Left ventricle myocardium superior (tissue), 1 donor: ENCODE measurements at places on chromosomes 1 and 21.

DNA sequence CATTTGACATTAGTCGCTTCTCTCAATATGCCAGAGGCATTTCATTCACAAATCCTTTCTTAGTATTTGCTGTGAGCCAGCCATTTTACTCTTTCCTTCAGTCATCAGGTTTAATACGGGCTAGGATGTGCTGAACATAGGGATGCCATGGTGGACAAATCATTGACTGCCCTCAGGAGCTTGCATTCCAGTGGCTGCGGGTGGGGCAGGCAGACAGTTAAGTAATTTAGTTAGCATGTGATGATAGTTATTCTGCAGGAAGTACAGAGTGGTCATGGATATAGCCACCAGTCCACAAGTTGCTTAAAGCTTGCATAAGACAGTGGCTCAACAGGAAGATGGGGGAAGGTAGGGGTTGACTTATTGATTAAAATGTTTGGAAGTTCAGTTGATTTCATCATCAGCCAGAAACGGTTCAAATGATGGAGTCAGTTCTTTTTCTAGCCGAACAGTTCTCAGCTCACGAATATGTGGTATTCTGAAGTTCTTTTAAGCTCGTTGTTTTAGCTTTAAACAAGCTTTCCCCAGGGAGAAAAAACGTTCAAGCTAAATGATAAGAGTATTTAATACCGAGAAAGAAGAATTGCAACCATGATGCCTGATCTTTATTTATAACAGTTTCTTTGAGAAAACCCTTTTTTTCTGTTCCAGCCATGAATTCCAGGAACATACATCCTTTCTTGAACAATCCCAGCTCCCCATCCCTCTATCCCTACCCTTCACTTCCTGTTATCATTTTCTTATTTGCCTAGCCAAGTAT is 1.4 kb downstream of the SLC22A15 start:
- DNase-seq: no peak

- DNase-seq: no peak
These were observed 15.0 kb upstream of the SARS1 start for GRCh38 chr1:109198745-109199144.

DNA sequence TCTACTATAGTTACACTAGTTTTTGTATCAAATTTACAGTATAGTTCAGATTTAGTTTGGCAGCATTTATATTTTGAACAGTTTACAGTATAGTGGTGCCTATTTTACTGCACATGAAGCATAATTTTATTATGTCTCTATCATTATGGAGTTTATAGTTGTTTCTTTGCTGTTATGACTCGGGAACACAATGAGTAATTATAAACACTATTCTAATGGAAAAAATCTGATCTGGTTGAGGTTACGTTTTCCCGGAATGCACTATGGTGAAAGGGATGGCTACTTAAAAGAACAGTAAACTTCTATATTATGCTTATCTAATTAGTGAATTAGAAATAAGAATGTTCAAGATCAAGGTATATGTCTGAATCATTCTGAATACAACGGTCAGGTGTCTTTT is 10.6 kb downstream of the LCA5L start:
- no peak for DNase-seq

DNA sequence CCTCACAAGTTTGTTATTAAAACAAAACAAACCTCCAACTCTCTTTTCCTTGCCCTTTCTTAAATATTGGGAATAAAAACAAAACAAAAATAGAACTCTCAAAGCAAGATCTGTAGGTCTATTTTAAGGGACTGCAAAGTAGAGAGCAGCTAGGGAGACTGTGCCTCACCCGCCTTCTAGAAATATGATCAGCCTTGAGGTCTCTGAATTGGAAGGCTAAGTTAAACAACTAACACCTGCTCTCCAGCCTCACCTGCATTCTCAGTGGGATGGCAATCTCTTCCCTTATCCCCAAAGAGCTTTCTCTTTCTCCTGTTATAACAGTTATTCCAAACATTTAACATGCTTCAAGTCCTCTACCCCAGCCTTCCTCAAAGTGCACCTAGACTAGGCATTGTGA is 75.5 kb upstream of the TNR start:
- DNase-seq: no peak

GRCh38 chr1:118990513-118991152 is 2.5 kb upstream of the TBX15 start:
- no peak for DNase-seq

DNA sequence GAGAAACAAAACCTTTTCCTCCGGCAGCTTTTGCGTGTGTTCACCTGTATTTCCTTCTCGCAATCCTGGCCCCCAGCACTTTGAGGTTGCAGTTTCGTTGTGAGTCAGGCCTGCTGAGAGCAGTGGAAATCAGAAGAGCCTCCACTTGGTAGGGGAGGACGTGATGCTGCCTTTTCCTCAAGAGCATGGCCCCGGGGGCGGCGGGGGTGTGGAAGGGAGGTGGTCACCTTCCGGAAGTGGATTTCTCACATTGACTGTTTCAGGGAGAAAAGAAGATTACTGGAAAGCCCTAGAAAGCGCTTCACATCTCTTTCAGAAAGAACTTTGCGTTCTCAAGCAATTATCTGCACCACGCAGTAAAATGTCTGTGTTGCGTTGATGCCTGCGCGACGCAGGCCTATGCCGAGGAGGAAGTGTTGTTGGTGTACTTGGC is 12.2 kb upstream of the IL10 start:
- no peak for DNase-seq

DNA sequence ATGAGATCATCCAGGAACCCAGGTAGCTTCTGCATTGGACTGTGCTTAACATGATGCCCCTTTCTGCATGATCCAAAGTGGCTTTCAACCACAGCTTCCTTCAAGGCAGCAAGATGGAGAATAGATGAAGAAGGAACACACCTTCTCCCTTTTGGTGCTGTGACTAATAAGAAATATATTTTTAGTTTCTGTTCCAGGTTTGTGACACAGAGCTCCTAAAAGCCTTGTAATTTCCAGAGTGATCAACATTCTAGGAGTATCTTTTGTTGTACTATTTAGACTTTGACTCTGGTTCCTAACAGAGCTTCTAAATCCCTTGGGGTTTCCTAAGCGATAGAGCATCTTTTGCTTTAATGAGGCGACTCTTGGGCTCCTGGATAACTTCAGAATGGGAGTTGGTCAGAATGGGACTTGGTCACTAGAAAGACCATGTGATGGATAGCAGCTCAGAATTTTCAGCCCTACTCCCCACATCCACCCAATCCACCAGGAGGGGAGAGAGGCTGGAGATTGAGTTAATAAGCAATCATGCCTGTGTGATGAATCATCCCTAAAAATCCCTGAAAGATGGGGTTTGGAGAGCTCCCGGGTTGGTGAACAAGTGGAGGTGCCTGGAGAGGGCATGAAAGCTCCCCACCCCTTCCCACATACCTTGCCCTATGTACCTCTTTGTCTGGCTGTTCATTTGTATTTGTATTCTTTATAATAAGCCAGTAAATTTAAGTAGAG is 134.8 kb downstream of the FGGY start:
- DNase-seq: no peak

DNA sequence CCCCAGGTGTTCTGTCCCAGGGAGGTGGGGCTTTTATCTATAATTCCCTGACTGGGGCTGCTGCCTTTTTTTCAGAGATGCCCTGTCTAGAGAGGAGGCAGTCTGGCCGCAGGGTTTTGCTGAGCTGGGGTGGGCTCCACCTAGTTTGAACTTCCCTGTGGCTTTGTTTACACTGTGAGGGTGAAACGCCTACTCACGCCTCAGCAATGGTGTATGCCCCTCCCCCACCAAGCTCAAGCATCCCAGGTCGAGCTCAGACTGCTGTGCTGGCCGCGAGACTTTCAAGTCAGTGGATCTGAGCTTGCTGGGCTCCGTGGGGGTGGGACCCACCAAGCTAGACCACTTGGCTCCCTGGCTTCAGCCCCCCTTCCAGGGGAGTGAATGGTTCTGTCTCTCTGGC is 124.3 kb downstream of the CENPF start:
- no peak for DNase-seq

DNA sequence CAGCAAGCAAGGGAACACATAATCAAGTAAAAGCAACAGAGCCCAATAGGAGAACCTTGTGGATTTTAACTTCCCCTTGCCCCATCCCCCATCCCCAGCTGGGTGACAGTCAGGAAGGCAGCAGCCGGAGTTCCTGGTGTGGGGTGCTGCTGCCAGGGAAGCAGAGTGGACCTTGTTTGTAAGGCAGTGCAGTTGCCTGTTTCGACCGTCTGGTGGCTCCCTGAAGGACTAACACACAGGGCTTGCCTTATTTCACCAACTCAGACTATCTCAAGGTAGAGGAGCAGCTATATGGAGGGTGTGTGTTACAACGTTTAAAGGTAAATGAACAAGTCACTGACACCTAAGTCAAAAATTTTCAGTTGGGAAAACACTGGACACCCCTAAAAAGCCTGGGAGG is 6.6 kb downstream of the KRTAP10-8 start:
- peak; percentile 57 for DNase-seq

- DNase-seq: no peak
These were observed 209.2 kb downstream of the KCTD3 start for GRCh38 chr1:215776336-215776735.

DNA sequence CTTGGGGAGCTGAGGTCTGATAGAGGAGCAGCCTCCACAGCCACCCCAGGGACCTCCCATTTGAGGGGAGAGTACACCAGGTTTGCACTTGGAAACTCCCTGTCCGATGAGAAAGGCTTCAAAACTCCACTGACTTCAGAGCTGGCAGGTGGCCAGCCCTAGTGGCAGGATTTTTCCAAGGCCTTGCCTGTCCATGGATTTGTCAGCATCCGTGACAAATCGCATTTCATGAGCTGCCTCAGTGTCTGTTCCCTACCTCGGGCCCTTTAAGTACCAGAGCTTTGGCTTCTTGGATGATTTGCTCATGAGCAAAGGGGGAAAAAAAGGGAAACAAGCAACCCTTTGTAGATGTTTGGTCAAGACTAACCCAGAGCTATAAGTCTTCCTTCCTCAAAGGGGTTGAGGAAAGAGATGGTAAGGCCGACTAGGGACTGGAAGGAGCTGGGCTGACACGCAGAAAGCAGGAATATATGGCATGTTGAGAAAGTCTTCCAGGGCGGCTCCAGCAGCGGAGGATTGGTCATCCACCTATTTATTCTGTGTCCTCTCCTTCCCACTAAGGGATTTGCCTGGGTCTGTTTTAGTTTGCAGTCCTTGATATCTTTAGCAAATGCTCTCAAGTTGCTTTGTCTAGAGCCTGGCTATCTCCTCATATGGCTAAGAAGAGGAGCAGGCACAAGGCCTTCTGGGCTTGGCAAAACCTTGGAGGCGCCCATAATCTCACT is 2.7 kb upstream of the HSPG2 start:
- peak; percentile 93 for DNase-seq

DNA sequence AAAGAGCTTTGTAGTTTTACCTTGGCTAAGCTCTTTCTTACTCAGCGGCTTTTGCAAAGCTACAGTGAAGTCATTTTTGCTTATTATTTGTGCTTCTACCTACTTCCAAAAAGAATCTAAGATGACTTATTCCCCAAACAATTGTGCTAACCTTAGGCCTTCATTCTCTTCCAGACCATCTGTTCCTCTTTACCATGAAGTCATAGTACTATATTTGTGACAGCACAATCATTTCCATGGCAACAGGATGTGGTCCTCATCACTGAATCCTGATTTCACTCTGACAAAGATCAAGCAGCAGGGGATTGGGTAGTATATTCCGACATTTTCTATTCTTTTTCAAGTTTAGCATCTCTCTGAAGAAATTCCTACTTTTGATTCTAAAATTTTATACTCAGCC is 24.8 kb upstream of the NMNAT2 start:
- no peak for DNase-seq

DNA sequence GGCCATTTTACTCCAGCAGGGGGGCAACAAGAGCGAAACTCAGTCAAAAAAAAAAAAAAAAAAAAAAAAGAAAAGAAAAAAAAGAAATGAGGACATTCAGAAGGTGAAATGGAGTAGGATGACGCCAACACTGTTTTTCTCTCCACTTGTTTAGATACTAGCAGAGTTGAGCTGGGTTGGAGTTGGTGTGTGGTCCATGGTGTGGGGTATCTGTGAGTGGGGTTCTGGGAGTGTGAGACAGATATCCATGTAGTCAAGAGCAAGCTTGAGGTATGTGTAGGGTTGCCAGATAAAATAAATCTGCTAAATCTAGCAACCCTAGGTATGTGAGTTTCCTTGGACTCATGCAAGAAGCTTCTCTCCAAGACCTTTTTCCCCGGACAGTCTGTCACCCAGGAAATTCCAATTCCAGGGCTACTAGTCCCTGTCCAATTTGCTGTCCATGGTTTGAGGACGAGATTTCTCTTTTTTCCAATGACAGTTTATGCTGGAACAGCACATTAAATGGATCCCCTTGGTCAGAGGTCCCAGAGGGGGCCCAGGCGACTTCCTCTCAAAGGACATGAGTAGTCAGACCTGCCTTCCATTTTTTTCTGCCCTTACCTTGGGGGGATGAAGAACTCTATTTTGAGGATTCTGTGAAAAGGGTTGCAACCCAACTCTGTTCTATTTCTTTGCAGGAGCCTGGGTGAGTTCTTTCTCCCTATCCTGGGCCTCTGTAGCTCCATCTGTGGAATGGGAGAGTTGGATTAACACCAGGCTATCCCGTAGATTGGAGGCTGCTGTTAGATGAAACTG is 2.1 kb upstream of the FOXD2 start:
- no peak for DNase-seq

DNA sequence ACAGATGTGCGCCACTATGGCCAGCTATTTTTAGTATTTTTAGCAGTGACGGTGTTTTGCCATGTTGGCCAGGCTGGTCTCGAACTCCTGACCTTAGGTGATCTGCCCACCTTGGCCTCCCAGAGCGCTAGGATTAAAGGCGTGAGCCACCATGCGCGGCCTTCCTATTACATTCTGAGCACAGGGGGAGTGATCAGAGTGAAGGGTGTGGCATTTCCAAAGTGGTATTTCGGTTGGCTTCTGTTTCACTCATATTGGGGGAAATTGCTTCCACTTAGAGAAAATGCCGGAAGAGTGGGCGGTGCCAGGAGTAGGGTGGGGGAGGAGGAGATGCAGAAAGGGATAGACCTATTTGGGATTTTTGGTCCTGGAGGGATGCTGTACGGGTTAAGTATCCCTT is 4.3 kb downstream of the PIK3CD start:
- DNase-seq: no peak

DNA sequence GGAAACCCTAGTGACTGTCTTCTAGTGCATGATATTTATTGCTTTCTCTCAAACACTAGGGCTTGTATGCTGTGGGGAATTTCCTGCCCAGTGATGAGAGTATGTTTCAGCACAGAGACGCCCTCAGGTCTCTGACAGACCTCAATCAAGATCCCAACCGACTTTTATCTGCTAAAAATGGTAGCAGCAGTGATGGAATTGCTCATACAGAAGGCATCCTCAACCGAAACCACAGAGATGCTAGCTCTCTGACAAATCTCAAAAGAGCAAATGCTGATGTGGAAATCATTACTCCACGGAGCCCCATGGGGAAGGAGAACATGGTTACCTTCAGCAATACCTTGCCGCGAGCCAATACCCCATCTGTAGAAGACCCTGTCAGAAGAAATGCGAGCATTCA is 41.3 kb downstream of the PLPPR4 start:
- no peak for DNase-seq

DNA sequence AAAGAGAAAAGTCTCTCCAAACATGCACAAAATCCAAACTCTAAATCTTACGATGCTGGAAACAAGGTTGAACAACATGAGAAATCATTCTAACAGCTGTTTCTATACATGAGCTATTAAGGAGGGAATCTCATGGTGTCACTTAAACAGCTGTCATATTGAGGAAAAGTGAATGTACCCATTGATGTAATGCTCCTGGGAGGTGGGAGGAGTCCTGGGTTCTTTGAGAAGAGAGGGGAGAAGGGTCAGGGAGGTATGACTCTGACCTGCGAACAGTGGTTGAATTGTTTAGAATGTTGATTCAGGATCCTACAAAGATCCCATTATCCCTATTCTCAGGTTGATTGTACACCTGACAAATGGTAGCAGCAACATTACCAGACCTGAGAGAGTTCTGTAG is 49.3 kb downstream of the ZC3H11B start:
- DNase-seq: no peak
